AG09319 (cell line): ENCODE measurements at places on chromosomes 4 and X.

DNA sequence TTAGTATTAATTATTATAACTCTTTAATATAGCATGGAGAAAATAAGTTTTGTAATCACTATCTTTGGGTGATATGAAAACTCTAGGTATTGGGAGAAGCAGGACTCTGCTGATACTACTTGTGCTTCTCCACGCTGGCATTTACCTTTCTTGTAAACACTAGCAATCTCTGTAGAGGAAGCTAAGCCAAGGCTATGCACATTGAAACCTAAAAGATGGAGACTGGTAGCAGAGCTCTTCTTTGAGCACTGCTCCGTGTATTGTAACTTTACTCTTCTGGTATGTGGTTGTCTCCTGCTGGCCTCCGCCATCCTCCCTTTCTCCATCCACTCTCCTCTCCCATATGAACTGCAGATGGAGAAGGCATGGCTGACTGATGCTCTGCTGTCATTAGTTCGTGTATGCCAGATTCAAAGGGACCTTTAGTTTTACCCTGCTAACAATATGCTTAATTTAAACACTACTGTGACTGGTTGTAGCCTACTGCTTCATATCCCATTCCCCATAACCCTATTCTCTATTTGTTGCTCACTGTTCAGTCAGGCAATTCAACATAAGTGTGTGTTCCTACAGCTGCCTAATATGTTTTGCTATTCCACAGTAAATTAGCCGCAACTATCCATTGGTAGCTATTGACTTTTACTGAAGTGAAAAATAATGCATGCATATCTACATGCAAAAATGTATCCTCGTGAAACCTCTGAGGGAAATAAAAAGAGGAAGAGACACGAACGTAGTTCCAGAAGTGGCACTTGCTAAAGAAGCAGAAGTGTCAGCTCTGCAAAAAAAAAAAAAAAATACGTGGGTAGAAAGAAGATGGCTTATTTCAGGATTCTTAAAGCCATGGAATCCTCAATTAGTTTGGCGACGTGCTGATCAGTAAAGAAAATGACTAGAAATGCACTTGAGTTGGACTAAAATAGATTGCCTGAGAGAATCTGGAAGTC lies 55.6 kb upstream of the CCSER1 start:
- DNase-seq: no peak

- no peak for DNase-seq
These were observed 5.4 kb upstream of the SH3BP2 start for GRCh38 chr4:2787230-2788100.

- DNase-seq: no peak
These were observed 52.8 kb downstream of the LCORL start for GRCh38 chr4:17968721-17969120.

DNA sequence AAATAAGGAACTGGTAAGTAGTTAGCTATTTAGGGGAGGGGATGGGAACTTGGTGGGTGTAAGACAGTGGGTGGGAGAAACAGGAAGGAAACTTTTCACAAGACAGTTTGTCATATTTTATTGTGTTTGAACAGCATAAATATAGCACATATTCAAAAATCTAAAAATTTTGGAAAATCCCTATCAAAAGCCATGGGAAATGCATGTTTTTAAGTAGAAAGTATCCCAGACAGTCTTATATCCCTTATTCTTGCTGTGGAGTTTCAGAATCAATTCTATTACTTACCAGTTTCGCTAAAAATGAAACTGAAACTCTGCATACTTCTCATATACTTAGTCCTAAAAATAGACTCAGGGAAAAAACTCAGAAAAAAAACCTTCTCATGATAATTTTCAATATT lies 22.3 kb upstream of the RASGEF1B start:
- DNase-seq: no peak

- DNase-seq: no peak
These were observed 3.1 kb downstream of the PI4K2B start for GRCh38 chr4:25236971-25237370.

GRCh38 chrX:134883137-134883700 lies 107.6 kb upstream of the SMIM10 start:
- DNase-seq: no peak

GRCh38 chr4:76272073-76272472 lies 20.6 kb downstream of the FAM47E start:
- DNase-seq: no peak

DNA sequence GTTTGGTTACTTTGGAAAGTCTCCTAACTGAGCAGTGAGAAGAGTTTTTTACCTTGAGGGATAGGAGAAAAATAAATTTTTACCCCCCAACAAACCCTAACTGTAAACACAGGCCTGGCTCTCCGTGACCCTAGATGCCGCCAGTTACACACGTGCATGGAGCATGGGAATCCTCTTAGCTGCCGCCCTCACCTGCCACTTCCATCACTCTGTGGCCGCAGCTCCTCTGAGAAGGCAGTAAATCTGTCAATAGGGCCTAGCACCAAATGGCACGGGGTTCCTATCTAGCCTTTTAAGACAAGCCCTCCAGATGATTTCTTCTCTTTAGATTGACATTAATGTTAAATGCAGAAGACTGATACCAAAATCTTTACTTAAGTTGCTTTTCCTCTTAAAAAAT lies 330.3 kb upstream of the FAM241A start:
- DNase-seq: no peak

DNA sequence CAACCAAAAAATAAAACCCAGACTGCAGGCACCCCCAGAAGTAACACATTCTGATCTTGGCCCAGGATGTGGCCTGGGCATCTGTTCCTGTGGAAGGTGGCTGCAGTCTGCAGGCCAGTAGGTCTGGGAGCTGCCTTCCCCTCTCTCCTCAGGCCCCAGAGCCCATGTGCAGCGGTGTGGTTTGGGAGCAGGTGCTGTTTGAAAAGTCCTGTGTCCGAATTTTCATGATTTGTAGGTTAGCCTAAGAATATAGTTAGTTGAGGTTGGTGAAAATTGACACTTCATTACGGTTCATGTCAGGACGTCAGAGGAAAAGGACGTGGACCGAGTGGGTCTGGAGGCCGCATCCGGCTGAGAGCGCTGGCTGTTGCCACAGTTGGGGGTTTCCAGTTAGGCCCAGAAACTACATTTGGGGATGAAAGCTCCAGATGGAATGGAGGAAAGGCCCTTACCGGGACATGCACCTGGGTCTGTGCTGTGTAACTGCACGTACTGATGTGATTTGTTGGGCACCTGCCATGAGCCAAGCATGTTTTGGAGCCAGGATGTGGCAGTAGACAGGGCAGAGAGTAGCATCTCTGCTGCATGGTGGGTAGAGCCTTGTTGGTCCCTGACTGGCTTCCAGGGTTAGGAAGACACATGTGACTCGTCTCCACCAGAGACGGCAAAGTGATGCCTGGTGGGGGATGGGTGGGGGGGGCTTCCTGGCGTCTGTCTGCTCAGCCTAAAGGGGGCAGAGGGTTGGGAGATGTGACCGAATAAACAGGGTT lies 21.7 kb upstream of the HGFAC start:
- no peak for DNase-seq

GRCh38 chrX:46686003-46686645 lies 72.8 kb downstream of the SLC9A7 start:
- peak; percentile 14 for DNase-seq

- DNase-seq: no peak
These were observed 47.5 kb upstream of the XK start for GRCh38 chrX:37638047-37638446.

DNA sequence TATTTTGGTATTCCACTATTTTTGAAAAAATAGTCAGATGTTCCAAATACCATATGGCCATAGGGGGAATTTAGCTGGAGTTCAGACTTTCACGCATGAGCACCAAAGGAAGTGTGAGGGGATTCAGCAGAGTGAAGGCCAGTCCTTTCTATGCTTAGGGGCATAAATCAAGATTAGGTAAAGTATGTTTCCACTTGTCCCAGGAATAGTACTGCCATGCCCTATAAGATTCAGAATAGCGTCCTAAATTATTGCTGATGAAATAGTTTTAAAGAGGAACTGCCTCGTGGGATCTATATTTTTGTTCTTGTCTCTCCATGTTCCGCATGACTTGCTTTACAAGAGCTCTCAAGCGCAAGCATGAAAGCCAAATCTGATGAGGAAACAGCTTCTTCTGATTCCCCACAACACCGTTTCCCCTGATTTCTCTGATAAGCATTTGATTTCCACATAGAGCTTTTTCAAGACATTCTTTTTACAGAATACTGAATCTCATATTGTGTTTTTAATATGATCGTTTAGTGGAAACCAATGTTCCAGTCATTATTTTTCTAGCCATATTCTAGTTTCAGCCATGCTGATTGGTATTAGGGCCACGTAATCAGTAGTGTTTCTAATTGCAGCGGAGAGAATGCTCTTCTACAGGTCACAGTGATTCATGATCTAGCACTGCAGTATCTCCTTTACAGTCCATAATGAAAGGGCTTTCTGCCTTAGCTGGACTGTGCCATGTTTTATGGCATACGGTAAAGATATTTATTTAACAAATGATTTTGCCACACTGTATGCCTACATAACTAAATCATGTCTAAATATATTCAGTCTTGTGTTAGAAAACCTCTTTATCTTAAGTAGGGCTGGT lies 492.3 kb downstream of the CENPC start:
- DNase-seq: no peak

DNA sequence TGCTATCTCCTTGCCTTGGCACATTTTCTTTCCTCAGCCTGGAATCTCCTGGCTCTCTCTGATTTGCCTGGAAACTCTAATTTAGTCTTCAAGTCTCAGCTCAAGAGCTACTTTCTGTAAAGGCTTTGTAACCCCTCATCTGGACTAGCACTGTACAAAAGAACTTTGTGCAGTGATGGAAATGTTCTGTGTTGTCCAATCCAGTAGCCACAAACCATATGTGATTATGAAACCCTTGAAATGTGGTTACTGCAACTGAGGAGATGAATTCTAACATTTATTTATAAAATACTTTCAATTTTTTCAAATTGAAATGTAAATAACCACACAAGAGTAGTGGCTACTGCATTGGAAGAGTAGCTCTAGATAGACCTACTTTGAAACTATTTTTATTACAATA lies 66.6 kb upstream of the HS3ST1 start:
- DNase-seq: no peak

DNA sequence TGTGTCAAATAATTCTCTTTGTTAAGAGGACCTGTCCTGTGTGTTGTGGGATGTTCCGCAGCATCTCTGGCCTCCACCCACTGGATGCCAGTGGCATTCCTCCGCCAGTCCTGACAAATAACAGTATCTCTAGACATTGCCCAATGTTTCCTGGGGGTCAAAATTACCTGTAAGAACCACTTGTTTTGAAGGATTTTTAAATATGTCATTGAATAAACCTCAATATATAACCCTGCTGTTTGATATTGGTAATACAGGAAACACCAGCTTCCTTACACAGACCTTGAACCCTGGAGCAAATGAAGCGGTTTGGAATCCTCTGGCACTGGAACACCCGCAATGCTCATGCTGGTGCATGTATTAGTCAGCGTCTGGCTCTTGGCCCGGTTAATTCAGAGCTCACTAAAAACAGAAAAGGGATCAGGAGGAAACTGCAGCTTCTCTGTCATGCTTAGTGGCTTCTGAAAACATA lies 101.3 kb downstream of the TBL1X start:
- peak; percentile 49 for DNase-seq

DNA sequence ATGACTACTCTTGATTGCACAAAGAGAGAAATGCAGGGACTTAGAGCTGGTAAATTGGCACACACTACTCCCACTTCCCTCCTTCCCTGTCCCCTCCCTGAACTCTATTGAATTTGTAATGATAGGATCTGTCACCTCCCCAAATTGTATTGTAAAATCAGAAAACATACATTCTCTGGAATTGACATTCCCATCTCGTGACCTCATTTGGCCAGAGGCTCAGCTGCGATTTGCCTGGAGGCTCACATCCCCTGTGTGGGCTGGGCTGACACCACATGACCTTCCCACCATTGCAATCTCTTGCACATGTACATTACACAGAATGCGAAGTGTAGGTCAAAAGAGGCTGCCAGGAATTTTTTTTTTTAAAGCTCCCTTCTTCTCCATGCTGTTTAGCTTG lies 172.1 kb downstream of the MID1IP1 start:
- DNase-seq: no peak
